Stimulated activated CD4-positive, alpha-beta T cell treated with anti-CD3 and anti-CD28 coated beads, Interleukin-15, amount 100 ng/mL, for 48 hours (primary cell): ENCODE measurements at places on chromosomes 12 and 14.

- DNase-seq = no peak
These were observed 94.6 kb downstream of the KCNA5 start for GRCh38 chr12:5138256-5138655.

GRCh38 chr12:60052483-60052882 is 456.7 kb downstream of the SLC16A7 start:
- no peak for DNase-seq

DNA sequence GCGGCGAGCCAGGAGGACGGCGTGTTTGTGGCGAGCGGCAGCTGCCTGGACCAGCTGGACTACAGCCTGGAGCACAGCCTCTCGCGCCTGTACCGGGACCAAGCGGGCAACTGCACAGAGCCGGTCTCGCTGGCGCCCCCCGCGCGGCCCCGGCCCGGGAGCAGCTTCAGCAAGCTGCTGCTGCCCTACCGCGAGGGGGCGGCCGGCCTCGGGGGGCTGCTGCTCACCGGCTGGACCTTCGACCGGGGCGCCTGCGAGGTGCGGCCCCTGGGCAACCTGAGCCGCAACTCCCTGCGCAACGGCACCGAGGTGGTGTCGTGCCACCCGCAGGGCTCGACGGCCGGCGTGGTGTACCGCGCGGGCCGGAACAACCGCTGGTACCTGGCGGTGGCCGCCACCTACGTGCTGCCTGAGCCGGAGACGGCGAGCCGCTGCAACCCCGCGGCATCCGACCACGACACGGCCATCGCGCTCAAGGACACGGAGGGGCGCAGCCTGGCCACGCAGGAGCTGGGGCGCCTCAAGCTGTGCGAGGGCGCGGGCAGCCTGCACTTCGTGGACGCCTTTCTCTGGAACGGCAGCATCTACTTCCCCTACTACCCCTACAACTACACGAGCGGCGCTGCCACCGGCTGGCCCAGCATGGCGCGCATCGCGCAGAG is 873 bp downstream of the PLXNC1 start:
- DNase-seq = no peak

DNA sequence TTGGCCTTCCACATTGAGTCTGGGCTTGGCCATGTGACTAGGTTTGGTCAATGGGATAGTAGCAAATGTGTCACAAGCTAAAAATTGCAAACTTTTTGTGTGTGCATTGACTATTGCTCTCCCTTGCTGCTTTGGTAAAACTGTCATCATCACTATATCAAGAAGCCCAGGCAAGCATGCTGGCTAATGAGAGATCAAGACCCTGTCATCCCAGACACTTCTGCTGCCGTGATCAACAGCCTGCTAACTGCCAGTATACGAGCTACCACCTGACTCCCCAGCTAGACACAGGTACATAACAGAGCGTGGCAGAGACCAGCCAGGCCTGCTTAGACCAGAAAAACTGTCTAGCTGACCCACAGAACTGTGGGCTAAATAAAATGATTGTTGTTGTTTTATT is 456.7 kb upstream of the DCN start:
- no peak for DNase-seq

- DNase-seq = no peak
These were observed 136.3 kb downstream of the FUT8 start for GRCh38 chr14:65548878-65549277.

DNA sequence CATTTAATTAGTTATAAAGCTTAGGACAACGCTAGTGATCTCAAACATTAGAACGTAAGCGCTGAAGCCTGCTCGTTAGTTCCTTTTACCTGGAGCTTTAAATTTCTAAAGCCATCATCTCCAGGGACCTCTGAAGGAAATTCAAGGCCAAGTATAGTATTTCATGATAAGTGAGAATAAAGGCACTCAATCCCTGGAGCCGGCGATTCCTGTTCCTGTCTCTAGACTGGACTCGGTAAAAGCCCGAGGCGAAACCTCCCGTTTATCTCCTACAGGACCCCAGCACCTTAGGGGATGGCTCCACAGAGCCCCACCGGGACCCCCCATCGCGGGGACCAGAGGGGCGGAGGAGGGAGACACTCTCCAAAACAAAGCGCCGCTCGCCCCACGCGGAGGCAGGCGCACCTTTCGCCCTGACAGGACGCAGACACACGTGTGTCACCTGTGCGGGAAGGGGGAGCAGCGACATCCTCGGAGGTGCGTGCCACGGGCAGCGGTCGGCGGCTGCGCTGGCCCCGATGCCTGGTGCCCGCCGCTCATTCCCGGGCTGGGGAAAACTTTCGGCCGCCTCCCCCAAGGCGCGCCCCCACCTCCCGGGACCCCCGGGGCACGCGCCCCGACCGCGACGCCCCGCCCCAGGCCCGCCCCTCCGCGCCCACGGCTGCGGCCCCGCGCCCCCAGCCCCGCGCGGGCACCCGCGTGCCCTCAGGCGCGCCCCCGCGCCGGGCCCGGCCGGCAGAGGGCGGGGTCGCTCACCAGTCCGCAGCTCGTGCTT is 678 bp downstream of the RPS6KA5 start:
- peak; percentile 44 for DNase-seq
